NCI-H1694 treated with DMSO at 0.1 percent for 48 hours (cell line): ENCODE measurements at places on chromosomes 4 and X.

GRCh38 chrX:110086162-110086915 is 83.4 kb downstream of the TMEM164 start:
- no peak for DNase-seq

GRCh38 chr4:24742773-24743172 is 52.6 kb upstream of the SOD3 start:
- no peak for DNase-seq

DNA sequence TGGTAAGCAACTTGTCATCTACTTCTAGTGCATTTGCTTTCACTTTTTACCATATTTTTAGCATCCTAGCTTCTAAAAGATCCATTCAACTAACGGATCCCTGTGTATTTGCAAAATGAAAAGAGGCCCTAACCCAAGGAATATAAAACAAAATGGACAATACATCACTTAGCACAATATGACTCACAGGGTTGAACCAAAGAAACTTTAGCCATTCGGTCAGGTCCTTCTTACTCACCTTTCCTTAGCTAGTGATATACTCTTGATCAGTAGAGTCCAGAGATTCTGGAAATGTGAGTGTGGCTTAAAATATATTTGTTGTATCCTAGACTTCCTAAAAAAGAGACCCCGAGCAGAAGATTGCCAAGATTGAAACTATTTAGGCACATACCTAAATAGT is 19.5 kb downstream of the TMPRSS11E start:
- no peak for DNase-seq

- DNase-seq, result no peak
Measured at GRCh38 chr4:28010577-28011240, 1150.1 kb downstream of the STIM2 start.

DNA sequence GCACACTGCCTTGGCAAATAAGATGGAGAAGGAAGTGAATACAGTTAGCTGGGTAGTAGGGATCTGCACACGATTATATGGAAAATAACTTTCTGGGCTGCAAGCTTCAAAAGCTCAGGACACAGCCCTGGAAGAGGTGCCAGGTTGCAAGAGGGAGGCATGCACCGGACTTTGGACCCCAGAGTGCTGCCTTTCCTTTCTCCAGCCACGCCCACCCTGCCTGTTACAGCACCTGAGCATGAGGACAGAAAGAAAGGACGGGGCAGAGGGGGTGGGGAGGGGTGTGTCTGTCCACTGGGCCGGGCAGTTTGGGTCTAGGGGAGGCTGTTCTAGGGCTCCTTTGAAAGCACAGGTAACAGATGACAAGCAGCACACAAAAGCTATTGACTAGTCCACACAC is 152.8 kb downstream of the ENPP6 start:
- no peak for DNase-seq

GRCh38 chrX:103356858-103357257 is 552 bp downstream of the TCEAL9 start:
- DNase-seq, result no peak

DNA sequence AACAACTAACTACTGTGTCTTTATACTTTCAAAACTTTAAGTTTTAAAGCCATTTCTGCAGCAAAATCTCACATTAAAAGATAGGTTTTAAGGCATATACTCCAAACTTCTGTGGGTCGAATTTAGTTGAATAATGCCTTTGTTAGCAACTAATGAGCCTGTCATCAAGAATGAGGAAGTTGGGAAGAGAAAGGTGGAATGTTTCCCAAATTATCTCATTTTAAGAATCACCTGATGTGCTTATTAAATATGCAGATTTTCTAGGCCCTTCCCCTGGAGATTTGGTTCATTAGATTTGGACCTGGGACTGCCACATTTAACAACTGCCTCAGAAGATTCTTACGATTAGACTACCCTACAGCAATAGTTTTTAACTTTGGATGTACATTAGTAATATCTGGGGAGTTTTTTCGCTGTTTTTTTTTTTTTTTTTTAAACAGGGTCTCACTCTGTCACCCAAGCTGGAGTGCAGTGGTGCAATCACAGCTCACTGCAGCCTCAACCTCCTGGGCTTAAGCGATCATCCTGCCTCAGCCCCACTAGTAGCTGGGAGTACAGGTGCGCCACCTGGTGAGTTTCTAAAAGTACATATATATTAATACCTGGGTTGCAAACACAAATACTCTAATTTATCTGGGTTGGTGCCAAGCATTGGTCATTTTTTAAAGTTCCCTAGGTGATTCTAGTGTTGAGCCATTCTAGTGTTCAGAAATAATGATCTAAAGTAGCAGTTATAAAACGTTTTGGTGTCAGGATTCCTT is 16.1 kb upstream of the TASL start:
- no peak for DNase-seq

DNA sequence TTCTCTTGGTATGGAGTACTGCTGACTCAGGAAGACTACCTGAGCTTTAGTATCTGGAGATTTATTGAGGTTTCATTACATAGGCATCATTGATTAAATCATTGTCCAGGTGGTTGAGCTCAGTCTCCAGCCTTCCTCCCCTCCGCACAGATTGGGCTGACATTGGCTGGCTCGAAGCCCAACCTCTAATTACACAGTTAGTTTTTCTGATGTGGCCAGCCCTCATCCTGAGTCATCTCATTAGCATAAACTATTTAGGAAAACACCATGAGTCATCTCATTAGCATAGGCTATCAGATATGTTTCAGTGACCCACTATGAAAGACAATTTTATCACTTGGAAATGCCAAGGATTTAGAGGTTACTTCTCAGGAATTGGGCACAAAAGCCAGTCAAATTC is 93.9 kb upstream of the ANKRD50 start:
- no peak for DNase-seq

GRCh38 chr4:723751-724530 is 18.3 kb downstream of the PCGF3 start:
- DNase-seq, result no peak

GRCh38 chr4:626201-627091 is 1.1 kb downstream of the PDE6B start:
- DNase-seq, result no peak

GRCh38 chr4:182643801-182644682 is 273.1 kb downstream of the DCTD start:
- no peak for DNase-seq

DNA sequence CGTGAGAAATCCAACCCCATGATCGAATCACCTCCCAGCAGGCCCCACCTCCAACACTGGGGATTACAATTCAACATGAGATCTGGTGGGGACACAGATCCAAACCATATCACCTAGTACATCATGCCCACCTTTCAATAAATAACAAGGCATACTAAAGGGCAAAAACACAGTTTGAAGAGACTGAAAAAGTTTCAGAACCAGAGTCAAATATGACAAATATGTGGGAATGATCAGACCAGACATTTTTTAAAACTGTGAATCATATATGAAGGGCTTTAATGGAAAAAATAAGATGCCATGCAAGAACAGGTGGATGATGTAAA is 167.3 kb downstream of the CAMK2D start:
- no peak for DNase-seq

- DNase-seq, result no peak
Measured at GRCh38 chr4:16884673-16885460, 13.6 kb downstream of the LDB2 start.

DNA sequence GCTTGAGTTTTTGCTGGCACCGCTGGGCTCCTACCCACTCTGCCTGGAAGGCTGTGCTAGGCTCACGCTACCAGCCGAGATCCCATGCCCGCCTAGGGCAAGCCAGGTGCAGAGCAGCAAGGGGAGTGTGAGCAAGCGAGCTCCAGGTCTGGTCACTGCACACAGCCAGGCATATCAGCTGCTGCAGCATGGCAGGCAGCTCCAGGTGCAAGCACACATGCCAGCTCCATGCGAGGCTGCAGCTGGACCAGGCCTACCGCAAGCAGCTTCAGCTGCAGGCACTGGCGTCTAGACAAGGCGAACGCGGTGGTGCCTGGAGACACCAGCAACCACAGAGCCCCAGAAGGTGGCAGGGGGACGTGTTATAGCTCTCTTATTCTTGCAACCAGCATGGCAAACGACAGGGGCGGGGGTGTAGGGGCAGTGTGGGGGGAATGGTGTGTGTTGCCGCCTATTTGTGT is 614.7 kb upstream of the EPHA5 start:
- DNase-seq, result no peak

DNA sequence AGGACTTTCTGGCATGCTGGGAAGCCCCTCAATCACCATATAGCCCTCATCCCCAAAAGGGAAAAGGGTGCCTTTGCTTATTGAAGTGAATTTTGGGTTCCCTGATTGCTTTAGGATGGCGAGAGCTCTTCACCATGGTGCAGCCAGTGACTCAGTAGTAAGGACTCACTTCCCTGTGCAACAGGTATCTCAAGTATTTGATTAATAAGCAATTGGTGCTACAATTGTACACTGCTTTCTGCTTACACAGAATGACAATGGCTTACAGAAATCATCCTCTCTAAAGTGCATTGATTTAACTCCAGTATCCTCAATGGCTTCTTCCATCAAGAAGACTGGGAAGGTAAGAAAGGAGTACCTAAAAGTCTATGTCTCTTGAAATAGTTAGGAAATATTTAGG is 143.7 kb upstream of the SMIM10 start:
- no peak for DNase-seq

GRCh38 chr4:177555007-177555574 is 112.9 kb upstream of the AGA start:
- no peak for DNase-seq

DNA sequence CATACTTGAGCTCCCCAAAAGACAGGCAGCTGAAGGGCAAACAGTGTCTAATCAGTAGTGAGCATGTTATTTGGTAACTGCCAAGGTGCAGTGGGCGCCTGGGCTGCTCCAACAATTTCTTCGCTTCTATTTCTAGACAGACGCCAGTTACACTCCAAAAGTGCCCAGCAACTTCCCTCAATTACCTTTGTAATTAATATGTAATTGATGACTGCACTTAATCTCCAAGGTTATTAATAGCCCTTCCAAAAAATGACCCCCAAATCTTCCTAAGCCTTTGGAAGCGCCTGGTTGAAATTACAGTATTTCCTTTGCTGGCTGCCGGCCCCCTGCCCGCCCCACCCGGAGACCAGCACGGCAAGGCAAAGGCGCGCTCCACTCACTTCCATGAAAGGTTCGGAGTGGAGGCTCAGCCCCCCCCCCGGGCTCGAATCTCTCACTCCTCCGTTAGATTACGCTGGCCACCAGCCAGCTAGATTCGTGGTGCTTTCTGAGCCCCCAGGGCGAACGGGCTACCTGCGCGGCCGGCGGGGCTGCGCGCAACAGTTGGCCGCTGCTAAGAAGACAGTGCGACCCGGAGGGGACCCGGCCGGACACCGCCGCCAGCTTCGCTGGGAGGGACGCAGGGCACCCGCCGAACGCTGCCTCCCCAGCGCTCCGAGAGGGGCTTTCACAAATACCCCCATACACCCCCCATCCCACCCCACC is 1.9 kb downstream of the GPC4 start:
- DNase-seq, result no peak

DNA sequence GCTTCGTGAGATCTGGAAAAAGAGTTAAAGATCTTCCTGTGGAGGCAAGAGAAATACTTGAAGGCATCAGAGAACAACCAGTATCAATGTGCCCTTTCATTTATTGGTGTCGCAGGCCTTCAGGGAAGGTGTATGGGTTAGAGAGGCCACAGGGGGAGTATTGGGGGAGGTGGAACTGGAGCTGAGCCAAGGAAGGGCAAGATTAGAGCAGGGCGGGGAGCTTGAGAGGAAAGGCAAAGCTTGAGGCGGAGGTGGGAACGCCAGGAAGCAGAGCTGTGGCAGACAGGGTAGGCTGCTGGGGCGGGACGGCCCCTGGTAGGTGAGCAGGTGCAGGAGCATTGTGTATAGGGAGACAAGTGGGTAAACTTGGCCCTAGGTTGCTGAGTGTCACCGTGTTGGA is 329.9 kb downstream of the ARHGAP10 start:
- no peak for DNase-seq

DNA sequence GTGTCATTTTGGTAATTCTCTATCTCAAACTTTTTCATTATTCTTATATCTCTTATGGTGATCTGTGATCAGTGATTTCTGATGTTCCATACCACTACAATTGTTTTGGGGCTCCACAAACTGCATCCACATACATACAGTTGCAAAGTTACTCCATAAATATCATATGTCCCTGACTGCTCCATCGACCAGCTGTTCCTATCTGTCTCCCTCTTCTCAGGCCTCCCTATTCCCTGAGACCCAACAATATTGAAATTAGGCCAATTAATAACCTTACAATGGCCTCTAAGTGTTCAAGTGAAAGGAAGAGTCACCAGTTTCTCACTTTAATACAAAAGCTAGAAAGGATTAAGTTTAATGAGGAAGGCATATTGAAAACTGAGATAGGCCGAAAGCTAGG is 108.7 kb downstream of the ANAPC10 start:
- DNase-seq, result no peak

- DNase-seq, result no peak
Measured at GRCh38 chr4:169272265-169272886, 1.6 kb upstream of the SH3RF1 start.

DNA sequence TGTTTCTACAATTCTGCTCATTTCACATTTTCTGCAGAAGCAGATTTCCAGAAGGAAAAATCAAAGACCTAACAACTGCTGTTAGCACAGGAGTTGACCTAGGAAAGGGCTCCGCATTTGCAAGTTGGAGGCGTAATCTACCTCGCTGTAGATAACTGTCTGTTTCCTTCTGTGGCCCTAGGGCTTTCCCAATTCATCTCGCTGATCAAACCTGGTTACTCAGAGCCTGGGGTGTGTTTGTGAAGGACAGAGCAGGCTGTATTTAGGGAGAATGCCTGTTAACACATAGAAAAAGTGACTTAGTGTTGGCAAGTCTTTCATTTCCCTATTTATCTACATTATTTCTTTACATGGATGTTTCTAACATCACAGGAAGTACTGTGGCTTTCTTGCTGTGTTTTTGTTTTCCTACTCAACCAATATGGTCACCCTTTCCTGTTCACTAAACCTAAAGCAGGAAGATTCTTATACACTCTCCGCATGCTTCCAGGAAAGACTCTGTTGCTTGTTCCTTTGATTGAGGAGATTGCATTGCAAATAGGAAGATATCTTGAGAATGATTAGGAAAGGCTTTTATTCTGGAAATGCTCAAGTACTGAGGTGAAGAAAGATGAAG is 40.5 kb downstream of the AGA start:
- DNase-seq, result no peak

- no peak for DNase-seq
Measured at GRCh38 chr4:47816748-47817147, 21.1 kb downstream of the CORIN start.

- no peak for DNase-seq
Measured at GRCh38 chr4:78129383-78130108, 72.4 kb downstream of the FRAS1 start.

DNA sequence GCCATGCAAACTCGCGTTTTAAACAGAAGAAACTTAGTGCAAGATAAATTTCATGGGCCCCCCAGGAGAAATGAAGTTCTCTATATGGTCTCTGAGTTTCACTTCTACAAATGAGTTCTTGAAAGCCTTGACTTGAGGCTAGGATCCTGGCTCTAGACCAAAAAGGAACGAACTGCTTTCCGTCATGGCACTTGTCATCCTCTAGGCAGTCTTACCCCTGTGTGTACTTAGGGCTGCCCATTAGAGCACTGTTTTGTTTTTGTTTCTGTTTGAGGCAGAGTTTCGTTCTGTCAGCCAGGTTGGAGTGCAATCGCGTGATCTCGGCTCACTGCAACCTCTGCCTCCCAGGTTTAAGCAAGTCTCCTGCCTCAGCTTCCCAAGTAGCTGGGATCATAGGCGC is 29.0 kb downstream of the RNF4 start:
- DNase-seq, result no peak
